ENCODE measurements at places on chromosomes 5 and 9.

DNA sequence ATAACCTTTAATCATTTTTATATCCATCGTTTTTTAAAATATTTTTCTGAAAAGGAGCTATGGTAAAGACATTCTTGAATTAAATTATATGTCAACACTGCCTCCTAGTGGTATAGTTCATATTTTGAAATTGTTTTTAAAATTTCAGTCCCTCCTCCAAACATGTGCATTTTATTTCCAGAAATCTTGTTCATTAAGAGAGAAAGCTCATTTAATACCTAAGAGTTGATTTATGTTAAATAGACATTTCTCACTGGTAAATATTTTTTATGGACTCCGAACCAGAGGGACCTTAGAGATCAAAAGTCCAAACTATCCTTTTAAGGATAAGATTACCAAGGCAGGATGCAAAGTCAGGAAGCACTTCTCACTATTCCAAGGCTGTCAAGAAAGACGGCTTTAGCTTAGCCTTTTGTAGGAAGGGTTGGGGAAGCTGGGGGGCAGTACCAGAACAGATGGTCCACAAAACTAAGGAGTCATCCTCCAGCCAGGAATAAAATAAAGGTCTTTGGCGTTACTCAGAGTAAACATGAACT lies 21.6 kb downstream of the BHMT start:
- no peaks in the 10 kb centered on the region for H3K36me3 ChIP-seq
- no peak for DNase-seq
- H3K27ac ChIP-seq = peak overlapping the region; percentile 29
- H3K27me3 ChIP-seq = no peaks in the 10 kb centered on the region
- H3K4me1 ChIP-seq = no peaks in the 10 kb centered on the region
- H3K4me3 ChIP-seq = peak overlapping the region; percentile 8

DNA sequence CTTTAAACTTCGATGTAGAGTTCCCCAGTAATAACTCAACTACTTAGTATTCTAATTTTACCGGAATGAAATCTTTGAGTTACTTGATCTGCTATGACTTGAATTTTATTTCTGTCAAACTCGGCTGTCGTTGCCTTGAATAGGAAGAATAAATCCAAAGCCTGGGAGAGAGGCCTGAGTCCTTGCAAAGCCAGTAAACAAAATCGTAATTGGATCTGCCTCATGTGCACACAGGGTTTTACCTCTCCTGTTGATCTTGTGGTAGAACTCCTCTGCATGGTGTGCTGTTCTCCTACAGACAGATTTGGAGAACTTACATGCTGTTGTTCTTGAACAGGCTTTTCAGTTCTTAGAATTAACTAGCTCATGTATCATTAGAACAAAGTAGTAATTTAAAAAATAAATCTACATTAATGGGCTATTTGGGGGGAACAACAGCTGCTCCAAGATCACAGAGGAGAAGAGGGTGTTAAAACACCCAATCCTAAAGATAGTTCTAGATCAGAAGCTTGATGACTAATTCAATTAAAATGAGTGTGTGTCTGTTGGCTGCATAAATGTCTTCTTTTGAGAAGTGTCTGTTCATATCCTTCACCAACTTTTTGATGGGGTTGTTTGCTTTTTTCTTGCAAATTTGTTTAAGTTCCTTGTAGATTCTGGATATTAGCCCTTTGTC lies 28.9 kb downstream of the HSPB3 start:
- DNase-seq = no peak
- no peaks in the 10 kb centered on the region for H3K27me3 ChIP-seq
- H3K36me3 ChIP-seq = no peaks in the 10 kb centered on the region
- no peak overlapping the region for H3K4me3 ChIP-seq
- H3K27ac ChIP-seq = no peak overlapping the region

- no peak overlapping the region for H3K4me3 ChIP-seq
- H3K4me1 ChIP-seq = no peaks in the 10 kb centered on the region
- H3K27ac ChIP-seq = no peak overlapping the region
- DNase-seq = no peak
These were observed 152.2 kb downstream of the PAX5 start for GRCh38 chr9:36881743-36882441.

DNA sequence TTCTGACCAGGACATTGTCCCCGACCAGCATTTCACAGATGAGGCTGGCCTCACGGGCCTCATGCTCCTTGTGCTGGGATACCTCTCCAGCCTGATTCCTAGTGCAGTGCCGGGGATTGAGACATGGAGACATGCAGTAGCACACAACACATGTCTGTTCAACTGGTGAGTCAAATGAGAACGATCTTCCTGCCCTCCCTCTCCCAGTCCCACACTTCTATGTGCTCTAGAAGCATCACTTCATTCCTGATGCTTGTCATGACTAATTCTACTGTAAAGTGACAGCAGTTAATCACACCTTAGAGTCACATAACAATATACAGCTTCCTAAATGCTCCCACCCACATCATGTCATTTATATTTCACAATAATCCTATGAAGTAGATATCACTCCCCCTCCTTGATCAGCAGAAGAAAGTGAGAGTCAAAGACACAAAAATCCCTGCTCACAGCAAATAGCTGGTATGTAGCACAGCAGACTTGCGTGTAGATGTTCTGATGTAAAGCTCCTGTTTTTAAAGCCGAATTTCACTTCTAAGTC lies 101.8 kb downstream of the CCDC192 start:
- H3K27me3 ChIP-seq = no peaks in the 10 kb centered on the region
- no peak overlapping the region for H3K27ac ChIP-seq
- H3K4me3 ChIP-seq = no peak overlapping the region

GRCh38 chr9:128689820-128690683 lies 1.0 kb downstream of the SET start:
- H3K27me3 ChIP-seq = no peaks in the 10 kb centered on the region
- DNase-seq = no peak
- peak overlapping the region; percentile 96 for H3K27ac ChIP-seq
- peaks cover 12% of the 10 kb centered on the region for H3K4me1 ChIP-seq

GRCh38 chr5:59768152-59769040 lies 125.1 kb downstream of the PDE4D start:
- peak overlapping the region; percentile 45 for H3K27ac ChIP-seq
- no peak for DNase-seq
- no peaks in the 10 kb centered on the region for H3K4me1 ChIP-seq
- peak overlapping the region; percentile 56 for H3K4me3 ChIP-seq
- H3K36me3 ChIP-seq = no peaks in the 10 kb centered on the region

DNA sequence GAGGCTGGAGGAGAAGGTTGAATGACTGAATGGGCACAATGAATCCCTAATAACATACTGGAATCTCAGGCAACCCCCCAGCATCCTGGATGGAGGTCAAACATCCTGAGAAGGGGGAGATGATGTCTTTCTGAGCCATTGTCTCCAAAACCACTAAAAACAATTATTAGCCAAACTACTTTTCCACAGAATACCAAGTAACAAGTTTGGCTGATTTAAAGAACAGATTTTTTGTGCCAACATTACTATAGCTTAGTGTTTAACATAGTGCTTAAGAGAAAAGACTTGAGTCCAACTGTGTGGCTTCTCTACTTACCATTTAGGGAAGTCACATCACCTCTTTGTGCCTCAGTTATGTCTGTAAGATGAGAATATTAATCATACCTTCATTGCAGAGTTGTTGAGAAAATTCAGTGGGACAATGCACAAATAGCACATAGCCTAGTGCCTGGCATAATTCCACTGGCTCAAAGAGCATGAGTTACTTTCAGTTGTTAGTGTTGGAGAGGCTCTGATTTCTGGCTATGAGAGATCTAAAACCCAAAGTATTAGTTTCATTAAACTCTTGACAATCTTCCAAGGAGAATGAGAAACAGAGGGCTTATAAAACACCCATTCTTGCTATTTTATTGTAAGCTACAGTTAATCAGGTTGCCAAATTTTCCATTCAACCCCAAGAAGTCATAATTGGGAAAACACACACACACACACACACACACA lies 111.3 kb upstream of the NR3C1 start:
- H3K36me3 ChIP-seq = no peaks in the 10 kb centered on the region
- H3K4me1 ChIP-seq = no peaks in the 10 kb centered on the region
- DNase-seq = no peak
- no peak overlapping the region for H3K4me3 ChIP-seq
- H3K27me3 ChIP-seq = no peaks in the 10 kb centered on the region
- no peak overlapping the region for H3K27ac ChIP-seq

GRCh38 chr5:124952079-124952478 lies 205.6 kb upstream of the ZNF608 start:
- no peaks in the 10 kb centered on the region for H3K27me3 ChIP-seq
- H3K27ac ChIP-seq = no peak overlapping the region
- no peaks in the 10 kb centered on the region for H3K4me1 ChIP-seq
- DNase-seq = no peak
- no peak overlapping the region for H3K4me3 ChIP-seq

- DNase-seq = no peak
- H3K27ac ChIP-seq = no peak overlapping the region
- H3K4me3 ChIP-seq = no peak overlapping the region
- H3K27me3 ChIP-seq = no peaks in the 10 kb centered on the region
- H3K4me1 ChIP-seq = no peaks in the 10 kb centered on the region
- H3K36me3 ChIP-seq = no peaks in the 10 kb centered on the region
These were observed 314.2 kb downstream of the NTRK2 start for GRCh38 chr9:84983749-84984148.

DNA sequence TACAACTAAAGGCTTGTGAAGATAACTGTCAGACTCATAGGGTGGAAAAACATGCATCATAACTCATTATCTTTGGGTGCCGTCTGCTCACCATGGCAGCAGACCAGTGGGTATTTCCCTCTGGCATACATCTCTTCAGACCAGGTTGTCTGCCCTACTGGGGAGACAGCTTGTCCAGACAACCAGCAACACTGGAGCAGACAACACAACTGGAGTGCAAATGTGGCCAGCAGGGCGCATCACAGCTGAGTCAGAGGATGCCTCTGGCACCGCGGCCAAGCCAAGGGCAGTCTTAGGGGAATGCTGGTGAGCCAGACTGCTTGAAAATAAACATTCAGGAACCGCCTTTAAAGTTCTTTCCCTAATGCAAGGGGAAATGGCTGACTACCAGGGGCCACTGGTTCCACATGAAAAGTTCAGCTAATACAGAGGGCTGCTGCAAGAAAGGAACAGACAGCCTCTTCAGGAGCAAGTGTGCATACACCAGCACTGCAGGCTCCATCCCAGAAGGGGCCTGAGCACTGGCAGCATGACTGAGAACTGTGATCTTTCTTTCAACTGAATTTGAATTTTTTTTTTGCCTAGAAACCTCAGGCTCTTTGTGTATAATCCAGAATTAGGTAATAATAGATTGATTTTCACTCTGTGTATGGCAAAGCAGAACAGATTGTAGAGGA lies 77.3 kb downstream of the MAMDC2 start:
- H3K36me3 ChIP-seq = no peaks in the 10 kb centered on the region
- no peak overlapping the region for H3K4me3 ChIP-seq
- no peak for DNase-seq
- H3K4me1 ChIP-seq = no peaks in the 10 kb centered on the region
- H3K27ac ChIP-seq = no peak overlapping the region
- H3K27me3 ChIP-seq = no peaks in the 10 kb centered on the region

DNA sequence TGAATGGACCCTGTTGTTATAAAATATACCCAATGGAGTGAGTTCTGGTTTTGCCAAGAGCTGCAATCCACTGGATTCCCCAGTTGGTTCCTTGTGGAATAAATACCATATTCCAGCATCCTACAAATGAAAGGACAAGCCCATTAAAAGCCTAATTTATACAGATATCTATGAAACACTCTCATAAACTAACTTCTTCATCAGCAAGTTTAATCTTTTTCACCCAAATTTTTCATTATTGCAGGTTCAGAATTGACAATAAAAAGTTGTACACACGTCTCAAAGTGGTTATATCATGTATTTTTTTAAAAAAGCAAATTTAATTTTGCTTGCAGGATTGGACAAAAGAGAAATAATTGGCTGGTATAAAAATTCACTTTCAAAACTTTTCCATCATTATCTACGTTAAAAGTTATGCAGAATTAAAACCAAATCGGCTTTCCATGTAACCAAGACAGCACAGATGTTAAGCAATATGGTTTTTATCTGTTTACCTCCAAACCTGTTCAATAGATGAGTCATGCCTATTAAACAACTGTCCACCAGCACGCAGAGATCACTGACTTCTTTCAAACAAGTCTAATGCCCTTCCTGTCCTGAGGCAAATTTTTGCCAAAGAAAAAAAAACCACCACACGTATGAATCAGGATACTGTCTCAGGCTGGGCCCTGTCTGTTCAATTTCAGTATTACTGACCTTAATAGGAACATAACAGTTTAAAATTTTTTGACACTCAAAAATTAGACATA lies 42.5 kb downstream of the CEMIP2 start:
- no peak overlapping the region for H3K4me3 ChIP-seq
- no peaks in the 10 kb centered on the region for H3K27me3 ChIP-seq
- DNase-seq = peak; percentile 56
- no peak overlapping the region for H3K27ac ChIP-seq

DNA sequence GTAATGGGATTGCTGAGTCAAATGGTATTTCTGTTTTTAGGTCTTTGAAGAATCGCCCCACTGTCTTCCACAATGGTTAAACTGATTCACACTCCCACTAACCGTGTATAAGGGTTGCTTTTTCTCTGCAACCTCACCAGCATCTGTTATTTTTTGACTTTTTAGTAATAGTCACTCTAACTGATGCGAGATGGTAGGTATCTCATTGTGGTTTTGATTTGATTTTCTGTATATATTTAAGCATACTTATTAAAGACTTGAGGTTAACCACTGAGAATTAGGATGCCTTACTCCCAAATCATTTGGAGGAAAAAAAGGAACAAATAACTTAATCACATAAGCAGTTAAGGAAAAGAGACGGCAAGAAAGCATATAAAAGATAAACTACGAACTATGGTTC lies 181.6 kb upstream of the FST start:
- no peak for DNase-seq
- H3K4me1 ChIP-seq = no peaks in the 10 kb centered on the region
- no peak overlapping the region for H3K27ac ChIP-seq
- H3K27me3 ChIP-seq = no peaks in the 10 kb centered on the region
- no peak overlapping the region for H3K4me3 ChIP-seq
- no peaks in the 10 kb centered on the region for H3K36me3 ChIP-seq

DNA sequence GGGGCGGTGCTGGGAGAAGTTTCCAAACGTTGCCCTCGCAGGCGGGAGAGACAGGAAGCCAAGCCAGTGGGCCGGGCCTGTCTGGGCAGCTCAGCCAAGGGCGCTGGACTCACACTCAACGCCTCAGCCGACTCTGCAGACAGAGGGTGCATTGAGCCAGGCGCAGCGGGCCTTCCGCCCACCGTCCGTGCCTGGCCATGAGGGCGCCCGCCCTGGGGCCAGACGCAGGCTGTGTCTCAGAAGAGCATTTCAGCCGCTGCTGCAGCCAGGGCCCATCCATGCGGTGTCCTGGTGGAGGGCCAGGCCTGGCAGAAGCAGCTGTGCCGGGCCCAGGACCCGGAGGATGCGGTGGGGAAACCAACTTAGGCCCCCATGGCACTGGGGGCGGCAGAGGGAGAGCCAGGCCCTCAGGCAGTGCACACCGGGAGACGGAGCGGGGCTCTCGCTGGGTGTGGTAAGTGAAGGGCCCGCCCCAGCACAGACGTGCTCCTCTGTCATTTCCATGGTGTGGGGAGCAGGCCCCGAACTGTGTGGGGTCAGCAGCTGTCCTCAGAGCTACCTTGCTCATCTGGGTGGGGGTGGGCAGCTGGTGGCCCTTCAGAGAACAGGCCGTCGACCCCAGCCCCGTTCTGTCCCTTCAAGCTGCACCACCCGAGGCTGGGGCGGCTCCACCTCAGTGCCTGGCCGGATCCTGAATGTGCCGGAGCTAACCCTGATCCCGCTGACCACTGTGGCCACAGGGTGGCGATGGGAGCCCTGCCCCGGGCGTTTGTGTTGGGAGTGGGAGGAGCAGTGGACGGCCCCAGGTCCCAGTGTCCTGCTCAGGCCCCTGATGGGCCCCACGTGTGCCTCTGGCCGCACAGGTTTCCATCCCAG lies 18.0 kb downstream of the DNLZ start:
- H3K4me1 ChIP-seq = peaks cover 8% of the 10 kb centered on the region
- peak overlapping the region; percentile 31 for H3K27ac ChIP-seq
- peak overlapping the region; percentile 20 for H3K4me3 ChIP-seq
- no peak for DNase-seq
